ENCODE measurements at places on chromosomes 1 and 21.

DNA sequence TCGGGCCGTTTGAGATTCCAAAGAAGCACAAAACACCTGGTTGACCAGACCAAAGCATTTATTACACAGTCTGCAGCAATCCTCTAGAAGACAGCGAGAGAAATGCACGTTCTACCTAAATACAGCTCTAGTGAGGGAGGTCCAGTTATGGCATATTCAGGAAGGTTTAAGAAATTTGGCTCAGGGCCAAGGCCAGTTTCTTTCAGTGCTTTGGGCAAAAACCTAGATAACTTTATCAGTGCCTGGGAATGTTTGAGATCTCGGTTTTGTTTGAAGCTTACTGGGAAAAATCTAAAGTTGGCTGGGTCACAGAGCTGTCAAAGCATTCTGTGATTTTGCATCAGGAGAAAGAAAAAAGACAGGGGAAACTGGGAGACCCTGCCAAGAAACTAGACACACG lies 514.0 kb upstream of the TMPRSS15 start:
- no peak for DNase-seq

DNA sequence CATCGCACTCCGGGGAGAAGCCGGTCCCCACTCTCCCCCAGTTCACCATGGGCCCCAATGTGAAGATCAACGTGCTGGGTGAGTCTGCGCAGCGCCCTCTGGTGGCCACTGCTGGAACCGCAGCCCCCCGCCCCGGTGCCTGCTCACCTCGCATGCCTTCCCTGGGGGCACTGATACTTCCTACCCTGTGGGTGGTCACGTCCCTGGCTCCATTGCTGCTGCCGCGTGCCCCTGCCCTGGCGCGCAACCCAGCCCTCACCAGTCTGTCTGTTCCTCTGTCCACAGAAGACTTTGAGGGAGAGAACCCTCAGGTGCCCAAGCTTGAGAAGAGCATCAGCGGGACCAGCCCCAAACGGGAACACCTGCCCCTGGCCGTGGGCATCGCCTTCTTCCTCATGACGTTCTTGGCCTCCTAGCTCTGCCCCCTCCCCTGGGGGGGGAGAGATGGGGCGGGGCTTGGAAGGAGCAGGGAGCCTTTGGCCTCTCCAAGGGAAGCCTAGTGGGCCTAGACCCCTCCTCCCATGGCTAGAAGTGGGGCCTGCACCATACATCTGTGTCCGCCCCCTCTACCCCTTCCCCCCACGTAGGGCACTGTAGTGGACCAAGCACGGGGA lies 7.6 kb downstream of the EFNA3 start:
- peak; percentile 75 for DNase-seq

DNA sequence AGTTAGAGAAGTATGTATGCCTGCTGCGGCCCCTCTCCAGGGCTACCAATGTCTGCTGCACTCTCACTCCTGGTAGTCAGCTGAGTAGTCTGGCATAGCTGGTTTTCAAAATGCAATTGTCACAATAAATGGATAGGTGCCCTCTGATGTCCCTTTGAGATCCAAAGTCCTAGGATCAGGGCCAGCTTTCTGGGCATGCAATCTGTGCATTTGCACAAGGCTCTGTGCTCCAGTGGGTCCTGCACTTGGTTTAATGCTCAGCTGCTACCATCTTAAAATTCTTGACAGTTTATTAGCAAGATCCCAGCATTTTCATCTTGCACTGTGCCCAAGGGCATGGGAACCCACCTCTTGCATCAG lies 233.8 kb downstream of the LTN1 start:
- DNase-seq = no peak

DNA sequence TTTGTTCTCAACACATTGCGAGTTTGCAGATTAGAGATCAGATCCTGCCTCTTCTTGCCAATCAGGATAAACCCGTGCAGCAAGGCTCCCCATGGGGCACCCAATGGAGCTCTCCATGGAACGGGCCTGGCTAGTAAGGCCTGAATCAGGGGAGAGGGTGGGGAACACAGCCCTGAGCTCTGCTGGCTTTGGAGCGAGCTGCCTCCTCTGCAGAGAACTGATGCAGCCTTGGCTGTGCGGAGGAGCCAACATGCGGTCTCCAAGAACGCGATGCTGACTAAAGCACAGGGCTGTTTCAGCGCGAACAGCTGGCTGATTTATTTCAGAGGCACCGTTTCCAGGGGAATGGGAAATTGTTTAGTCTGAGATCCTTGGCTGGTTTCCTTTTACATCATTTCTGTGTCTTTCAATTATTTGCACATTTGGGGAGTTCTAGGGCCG lies 139.7 kb downstream of the TSEN15 start:
- no peak for DNase-seq

- no peak for DNase-seq
Observed at GRCh38 chr1:61842036-61842435, 99.8 kb downstream of the PATJ start.

- peak; percentile 61 for DNase-seq
Observed at GRCh38 chr1:16905110-16905867, 9.5 kb downstream of the RNU1-2 start.

- DNase-seq = no peak
Observed at GRCh38 chr1:37714689-37715088, 22.4 kb downstream of the CDCA8 start.

GRCh38 chr21:26120828-26121227 lies 49.7 kb downstream of the APP start:
- no peak for DNase-seq

GRCh38 chr1:206094024-206094423 lies 23.2 kb downstream of the AVPR1B start:
- no peak for DNase-seq

DNA sequence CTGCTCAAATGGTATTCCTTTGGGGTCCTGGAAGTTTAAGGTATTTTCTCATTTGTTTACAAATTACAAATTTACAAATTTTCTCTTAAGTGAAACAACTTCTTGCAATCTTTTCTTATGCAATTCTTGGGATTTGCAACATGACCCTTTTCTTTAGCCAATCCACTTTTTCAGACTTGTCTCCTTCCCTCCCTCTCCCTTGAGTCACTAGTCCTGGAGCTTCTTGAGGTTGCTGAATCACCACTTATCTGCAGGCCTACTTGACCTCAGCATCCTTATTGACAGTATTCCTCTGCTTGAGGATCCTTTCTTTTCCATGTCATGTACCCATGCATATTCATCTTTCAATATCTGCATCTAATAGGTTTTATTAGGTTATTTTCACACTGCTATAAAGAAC lies 302.8 kb upstream of the ADAMTS5 start:
- no peak for DNase-seq

All from CD4-positive, alpha-beta T cell treated with Interferon gamma for 1 hour (primary cell).